ENCODE measurements at places on chromosomes 1 and 21.
A peak's percentile ranks its signal among the peaks of the same experiment; 100 is the strongest.

DNA sequence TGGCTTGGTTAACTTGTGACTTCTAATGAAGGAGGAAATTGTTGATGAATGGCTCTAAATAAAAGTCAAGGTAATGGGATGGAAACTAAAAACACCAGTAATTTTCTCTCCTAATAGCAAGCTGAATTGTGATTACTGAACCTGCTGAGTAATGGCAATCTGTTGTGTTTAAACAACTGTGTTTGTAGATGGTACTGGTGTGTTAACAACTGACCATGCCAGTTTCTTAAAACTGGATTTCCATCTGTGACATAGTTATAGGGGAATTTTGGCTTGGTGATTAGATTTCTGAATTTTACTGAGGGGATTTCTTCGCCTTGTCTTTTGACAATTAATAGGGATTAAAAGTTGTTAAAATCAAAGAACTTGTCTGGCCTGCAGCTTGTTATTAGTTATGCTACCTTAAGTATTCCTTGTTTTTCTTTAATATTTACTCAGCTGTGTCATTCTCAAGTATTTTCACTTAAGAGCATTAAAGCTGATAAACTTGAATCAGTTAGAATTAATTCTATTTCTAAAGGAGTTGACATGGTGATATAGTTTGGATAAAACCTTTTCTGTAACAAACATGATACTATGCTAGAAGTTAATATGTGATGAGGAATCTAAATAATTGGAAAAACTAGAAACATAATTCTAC is 7.9 kb upstream of the ERO1B start:
- DNase-seq = no peak

DNA sequence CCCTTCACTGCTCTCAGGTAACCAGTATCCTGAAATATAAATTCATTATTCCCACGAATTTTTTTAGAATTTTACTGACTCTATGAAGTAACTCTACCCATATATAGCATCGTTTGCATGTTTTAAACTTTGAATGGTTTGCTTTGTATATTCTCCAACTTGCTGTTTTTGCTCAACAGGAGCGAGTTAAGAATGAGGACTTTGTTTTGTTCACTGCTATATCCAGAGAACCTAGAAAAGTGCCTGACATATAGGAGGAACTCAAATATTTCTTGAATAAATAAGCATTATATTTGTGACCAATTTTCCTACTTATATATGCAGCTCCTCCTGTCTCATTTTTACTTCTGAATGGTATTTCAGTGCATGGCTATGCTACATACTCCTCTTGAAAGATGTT is 43.4 kb downstream of the NUF2 start:
- no peak for DNase-seq

GRCh38 chr1:243596431-243597062 is 253.5 kb downstream of the AKT3 start:
- DNase-seq = no peak

- no peak for DNase-seq
Observed at GRCh38 chr1:80212948-80213347, 1206.4 kb upstream of the ADGRL4 start.

DNA sequence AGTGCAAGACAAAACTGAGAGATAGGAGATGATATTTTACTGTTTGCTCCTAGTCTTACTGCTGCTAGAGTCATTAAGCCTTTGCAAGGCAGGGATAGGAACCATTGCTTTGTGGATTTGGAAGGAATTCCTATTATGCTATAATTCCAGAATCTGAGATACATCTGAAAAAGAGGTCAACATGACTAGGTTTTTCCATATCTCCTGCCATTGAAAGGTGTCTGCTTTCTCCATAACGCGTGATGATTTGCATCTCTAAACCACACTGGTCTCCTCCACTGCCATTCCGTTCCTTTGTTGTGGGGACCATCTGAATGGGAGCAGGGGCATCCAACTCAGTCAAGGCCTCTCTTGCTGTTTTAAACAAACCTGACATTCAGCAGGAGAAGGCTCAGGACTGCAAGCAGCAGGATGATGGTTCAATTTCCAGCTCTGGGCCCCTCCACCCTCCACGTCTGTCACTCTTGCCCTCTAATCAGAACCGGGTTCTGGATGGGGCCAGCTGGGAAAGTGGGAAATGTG is 45.2 kb downstream of the PLPP3 start:
- no peak for DNase-seq

DNA sequence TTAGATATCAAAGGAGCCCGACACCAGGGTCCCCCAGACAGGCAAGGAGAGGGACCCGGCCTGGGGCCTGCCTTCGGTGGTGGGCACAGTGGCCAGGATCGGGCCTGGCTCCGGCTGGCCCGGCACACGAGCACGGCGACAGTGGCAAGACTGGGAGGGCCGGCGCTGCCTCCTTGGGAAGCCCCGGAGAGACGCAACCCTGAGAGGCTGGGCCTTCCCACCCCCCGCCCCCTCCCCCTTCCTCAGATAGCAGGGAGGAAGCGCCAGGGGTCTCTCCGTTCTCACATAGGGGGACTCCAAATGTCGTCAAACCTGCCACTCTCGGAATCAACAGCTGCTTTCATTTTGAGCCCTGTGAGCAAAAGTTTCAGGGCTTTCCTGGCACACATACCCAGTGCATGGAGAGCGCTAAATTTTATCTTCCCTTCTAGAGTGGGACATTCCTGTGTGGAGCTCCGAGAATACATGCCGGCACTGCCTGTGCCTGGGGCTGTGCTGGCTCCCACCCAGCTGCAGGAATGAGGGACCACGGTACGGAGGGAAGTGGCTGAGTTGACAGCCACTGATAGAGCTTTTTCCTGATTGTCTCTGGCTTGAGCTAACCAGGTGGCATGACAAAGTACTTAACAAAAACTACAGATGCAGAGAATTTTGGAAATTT is 62.4 kb downstream of the CD247 start:
- DNase-seq = peak; percentile 22

- no peak for DNase-seq
Observed at GRCh38 chr1:42733415-42734200, 6.4 kb downstream of the CLDN19 start.

DNA sequence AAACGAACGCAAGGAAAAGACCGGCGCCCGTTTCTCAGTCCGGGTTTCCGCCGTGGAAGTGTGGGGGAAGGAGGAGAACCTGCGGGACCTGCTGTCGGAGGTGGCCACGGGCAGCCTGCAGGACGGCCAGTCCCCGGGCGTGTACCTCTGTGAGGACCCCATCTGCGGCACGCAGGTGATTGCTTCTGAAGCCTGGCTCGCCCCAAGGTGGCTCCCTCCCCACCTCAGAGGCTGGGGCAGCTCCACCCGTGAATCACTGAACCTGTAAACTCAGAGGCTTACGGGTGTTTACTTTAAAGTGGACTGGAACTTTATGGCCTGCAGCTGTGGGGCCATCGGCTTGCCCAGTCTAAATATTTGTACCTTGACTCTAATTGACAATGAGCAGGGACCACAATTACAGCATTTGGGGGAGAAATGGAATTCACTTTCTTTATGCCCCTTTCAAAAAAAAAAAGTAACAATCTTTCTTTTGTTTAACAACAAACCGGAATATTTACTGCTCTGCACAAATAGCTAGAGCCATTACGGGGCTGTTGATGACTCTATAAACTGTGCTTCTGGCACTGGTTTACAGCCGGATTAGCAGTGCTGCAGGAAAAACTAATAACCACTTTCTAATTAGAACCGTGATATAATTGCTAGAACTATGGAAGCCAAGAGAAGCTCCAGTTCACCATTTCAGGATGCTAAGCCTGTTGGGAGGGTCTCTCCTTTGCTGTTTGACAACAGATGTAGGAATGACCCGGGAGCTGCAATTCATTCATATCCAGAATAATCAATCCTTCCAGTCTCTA is 454.8 kb downstream of the KIF26B start:
- no peak for DNase-seq

- DNase-seq = no peak
Observed at GRCh38 chr1:32345289-32345827, 9.3 kb upstream of the MARCKSL1 start.

DNA sequence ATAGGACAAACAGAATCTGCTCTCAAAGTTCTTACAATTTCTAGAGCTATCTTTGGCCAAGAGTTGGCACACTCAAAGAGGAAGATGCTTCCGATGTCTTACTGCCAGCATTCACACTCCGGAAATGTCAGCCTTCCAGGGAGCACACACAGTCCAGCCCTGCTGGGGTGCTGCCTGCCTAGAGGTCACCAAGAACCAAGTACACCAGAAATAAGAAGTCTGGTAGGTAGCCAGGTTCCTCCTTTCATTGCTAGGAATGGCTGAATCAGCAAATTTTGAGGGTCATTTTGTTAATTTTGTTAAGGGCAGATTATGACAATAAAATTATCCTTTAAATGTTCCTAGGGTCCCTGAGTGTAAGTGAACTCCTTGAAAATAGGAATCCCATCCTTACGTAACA is 77.5 kb downstream of the PLPP3 start:
- no peak for DNase-seq

- no peak for DNase-seq
Observed at GRCh38 chr1:15915991-15916390, 59.9 kb downstream of the ZBTB17 start.

- DNase-seq = no peak
Observed at GRCh38 chr1:171290621-171291020, 23.4 kb upstream of the FMO4 start.

- no peak for DNase-seq
Observed at GRCh38 chr1:223748405-223748772, 36.0 kb downstream of the CAPN2 start.

GRCh38 chr1:210384625-210385024 is 55.9 kb downstream of the HHAT start:
- DNase-seq = no peak

DNA sequence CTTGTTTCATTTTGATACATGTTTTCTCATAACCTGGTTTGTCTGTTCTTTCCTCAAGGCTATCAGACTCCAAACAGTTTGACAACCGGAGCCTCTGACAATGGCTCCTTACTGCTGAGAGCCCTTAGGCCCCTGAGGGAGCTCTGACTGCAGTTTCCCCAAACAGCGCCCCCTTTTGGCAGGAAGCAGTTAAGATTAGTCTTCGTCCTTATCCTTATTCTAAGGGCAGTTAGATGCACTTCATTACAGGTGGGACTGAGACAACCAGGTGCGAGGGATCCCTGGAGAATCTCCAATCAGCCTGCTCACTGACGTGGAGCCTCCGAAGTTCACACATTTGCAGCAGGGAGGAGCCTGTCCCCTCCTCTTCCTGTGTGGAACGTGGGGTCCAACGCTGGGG is 393.1 kb downstream of the BRINP3 start:
- DNase-seq = peak; percentile 7

DNA sequence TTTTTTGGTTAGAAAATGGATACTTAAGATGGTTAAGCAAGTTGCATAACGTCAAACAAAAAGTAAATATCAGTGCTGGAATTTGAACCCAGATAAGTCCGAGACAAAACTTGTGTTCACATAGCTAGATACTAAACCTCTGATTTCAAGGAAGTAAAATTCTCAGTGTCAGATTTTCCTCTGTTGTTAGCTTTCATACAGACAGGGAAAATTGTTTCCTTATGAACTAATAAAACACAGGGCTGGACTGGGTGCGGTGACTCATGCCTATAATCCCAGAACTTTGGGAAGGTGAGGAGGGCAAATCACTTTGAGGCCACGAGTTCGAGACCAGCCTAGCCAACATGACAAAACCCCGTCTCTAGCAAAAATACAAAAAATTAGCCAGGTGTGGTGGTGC is 51.3 kb downstream of the PCNX2 start:
- no peak for DNase-seq
